CD4-positive, CD25-positive, alpha-beta regulatory T cell (primary cell): ENCODE measurements at places on chromosomes 13 and 19. TPM values are rescaled to one million over a fixed set of nuclear protein-coding genes. Genes with fewer than 3 reads are reported as not detected.

The ADAMTS10 gene
- 0.44 TPM for polyA plus RNA-seq

The REEP6 gene
- polyA plus RNA-seq = 3.0 TPM

The GRIK5 gene
- polyA plus RNA-seq = not detected

The UPK1A gene
- not detected for polyA plus RNA-seq

The ZNF285 gene
- 1.0 TPM for polyA plus RNA-seq

The OVOL3 gene
- polyA plus RNA-seq = not detected
